Neural crest cell (in vitro differentiated cells): ENCODE measurements at places on chromosomes 2 and 18. TPM values are rescaled to one million over a fixed set of nuclear protein-coding genes. Genes with fewer than 3 reads are reported as not detected.

The TCF7L1 gene
- total RNA-seq: 40.3 and 41.8 TPM in 2 replicates

The CPLX4 gene
- total RNA-seq: not detected in 2 replicates

The HDHD2 gene
- 58.1 and 59.8 TPM in 2 replicates for total RNA-seq

The SLC16A14 gene
- total RNA-seq: 13.0 and 14.2 TPM in 2 replicates

The LCT gene
- total RNA-seq: 0.14 and 0.19 TPM in 2 replicates

The FIGN gene
- 57.3 and 58.1 TPM in 2 replicates for total RNA-seq

GRCh38 chr2:64651590-64651989, 2.1 kb downstream of the SERTAD2 start:
- no peak for DNase-seq

DNA sequence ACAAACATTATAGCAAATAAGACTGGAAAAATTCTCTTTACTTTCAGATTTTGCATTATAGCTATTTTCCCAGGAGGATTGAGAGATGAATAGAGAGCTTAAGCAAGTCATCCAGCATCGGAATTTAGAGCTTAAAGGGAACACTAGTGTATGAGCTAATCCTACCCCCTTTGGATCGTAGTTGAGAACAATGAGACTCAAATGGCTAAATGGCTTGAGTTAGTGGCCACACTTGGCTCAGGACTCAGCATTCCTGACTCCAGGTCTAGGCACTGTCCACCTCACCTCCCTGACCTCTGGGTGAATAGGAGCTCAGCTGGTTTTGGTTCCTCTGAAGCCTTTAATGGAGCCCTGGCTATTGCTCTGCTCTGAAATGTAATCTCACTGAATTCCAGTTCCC, 97.5 kb upstream of the CXCR4 start:
- DNase-seq: no peak

GRCh38 chr2:85887566-85888019, 1.2 kb downstream of the ST3GAL5 start:
- no peak for DNase-seq

- DNase-seq: no peak
These were observed 244.2 kb upstream of the ZC3H15 start for GRCh38 chr2:186241874-186242273.

GRCh38 chr2:222440673-222441422, 16.5 kb downstream of the SGPP2 start:
- no peak for DNase-seq

- no peak for DNase-seq
These were observed 681.6 kb downstream of the BCL11A start for GRCh38 chr2:59871830-59872229.

DNA sequence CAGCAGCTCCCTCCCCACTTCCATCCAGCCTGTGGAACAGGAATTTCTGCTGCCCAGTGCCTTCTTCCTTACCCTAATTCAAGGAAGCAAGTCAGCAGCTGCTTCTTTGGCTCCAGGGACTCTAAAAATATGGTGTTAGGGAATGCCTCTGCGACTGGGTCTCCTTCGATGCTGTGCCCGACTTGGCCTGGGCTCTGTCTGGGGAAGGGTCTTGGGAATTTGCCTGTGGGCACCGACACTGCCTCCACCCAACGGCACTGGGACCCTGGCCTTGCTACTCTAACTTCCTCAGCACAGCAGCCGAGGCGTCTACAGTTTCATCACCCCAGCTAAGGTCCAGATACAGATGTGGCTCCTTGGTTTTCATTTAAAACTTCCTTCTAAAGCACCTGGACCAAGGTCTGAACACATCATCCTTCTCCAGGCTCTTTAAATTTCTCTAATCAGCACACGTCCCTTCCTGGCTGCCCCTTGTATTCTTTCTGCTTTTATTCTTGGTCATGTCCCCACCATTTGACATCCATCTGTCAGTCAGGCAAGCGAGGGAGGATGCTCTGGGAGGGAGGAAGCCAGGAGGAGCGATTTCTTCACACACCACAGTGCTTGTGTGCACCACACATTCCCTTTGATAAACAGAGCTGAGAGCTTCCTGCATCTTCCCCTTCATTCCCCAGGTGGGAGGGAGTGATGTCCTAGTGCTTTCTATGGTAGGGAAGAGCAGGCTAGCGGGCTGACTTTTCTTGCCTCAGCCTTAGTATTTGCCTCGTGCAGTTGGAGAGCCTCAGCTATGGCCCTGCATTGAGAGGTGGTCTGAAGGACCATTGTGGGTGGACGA, 6.8 kb downstream of the LBH start:
- no peak for DNase-seq

DNA sequence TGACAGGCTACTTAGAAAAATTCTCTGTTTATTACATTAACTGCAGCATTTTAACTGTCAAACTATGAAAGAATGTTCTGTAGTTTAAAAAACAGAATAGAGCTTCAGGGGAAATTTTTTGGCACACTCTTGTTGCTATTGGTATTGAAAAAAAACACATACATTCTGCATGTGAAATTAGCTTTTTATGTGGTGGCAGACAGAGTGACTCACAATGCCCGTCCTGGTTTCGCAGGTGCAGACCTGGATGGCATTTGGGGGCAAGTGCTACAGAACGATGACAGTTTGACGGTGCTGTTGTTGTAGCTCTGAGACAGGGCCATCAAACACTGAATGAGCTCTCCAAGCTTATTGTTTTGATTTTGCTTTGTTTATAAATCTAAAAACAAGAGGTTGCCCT, 105.0 kb upstream of the MAP3K20 start:
- no peak for DNase-seq
